ENCODE measurements at places on chromosomes 6 and 20.

GRCh38 chr6:99148111-99148510, 200.4 kb upstream of the FBXL4 start:
- DNase-seq = no peak

DNA sequence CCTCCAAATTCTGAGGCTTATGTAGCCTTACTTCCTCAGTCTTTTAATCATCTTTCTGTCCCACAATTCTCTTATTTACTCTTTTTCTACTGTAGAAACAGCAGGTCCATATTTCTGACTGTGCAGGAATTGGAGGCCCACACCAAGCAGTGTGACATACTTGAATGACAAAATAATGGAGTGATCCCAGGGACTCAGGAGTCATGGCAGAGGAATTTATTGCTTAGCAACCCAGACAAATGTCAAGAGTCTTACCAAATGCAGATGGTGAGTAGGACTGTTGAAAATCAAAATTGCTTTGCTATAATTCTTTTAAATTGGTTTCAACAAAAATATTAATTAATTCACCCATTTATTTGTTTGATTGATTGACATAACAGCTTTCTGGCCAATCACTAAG, 59.9 kb downstream of the HTR1B start:
- DNase-seq = no peak

- no peak for DNase-seq
Observed at GRCh38 chr20:52432740-52433139, 241.2 kb upstream of the ZFP64 start.

DNA sequence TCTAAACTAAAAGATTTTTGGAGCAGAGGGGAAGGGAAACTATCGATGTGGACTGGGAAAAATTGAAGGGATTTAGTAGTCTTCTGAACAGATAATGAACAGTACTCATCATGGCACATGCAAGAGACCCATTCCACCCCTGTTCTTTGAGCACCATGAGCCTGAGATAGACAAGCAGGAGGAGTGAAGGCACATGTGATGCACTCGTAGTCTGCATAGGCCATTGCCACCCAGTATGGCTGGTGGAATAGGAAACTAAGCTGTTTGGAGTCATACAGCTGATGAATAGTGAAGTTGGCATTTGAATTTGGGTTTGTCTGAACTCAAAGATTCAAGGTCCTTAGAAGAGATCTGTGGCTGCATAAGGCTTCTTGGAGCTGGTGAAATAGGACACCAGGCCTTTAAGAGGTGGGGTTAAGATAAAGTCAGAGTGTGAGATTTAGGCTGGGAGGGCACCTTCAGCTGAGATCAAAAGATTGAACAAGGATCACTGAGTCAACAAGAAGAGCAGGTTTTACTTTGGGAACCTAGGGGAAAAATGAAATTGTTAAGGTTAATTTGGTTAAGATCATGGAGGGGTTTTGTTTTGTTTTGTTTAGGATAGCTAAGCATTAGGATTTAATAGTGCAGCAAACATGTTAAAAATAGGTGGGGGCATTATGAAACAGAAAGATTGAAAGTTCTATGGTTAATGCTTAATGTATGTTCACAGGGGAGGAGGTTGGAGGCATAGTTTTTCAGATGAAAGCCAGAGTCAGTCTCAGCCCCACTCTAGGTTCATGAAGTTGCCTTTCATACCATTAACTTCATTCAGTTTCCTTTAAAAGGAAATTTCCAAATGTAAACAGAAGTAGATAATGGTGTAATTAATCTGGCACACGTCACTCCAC, 148.8 kb downstream of the ARID1B start:
- no peak for DNase-seq

DNA sequence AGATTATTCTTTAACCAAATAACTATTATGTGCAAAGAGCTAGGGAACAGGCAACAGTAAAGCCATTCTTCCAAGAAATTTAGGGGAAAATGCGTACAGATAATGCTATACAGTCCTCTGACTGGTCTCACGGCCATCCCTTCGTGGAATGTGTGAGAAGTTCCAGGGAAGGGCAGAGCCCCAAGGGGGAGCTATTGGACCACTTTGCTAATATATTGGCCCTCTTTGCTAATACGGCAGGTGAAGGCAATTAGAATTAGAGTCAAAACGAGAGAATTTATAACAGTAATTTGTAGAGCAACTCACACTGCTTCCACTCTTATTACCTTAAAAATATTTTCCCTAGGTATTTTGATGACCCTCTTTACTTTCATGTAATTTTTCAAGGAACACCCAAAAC, 140.4 kb downstream of the IMPG1 start:
- DNase-seq = no peak

DNA sequence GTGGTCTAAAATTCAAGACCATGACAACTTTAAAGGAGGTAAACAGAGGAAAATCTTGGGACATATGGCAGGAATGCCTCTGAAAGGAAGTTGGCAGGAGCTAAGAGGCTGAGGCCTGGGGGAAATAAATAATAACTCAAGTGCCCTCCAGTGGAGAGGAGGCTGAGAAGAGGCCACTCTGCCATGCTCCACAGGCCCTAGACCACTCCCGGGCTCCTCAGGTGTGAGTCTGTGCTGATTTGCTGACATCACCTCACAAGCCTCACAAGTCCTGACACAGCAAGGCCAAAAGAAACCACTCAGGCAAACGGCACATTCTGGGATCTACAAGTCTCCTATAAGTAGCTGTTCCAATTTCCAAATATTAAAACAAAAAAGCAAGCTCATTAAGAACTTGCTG, 91.0 kb upstream of the RIPOR2 start:
- no peak for DNase-seq

- DNase-seq = no peak
Observed at GRCh38 chr6:32439139-32439538, 548 bp upstream of the HLA-DRA start.

GRCh38 chr6:100469101-100469859, 4.6 kb upstream of the SIM1 start:
- no peak for DNase-seq

GRCh38 chr6:113496166-113496565, 361.0 kb upstream of the MARCKS start:
- no peak for DNase-seq

DNA sequence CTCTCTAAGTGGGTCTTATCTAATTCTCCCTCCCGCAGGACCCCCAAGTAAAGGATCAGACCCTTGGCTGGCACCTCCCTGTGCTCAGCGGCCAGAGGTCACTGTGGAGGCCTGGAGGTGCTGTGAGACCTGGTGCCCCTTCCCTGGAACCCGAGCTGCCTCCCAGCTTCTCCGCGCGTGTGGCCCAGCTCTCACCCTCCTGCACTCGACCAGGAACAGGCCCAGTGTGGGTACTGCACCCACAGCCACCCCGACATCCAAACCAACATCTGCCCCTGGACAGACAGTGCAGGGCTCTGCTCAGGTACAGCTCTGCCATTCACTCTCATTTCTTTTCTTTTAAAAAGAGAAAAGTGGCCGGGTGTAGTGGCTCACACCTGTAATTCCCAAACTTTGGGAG, 42.4 kb downstream of the TMEM242 start:
- DNase-seq = no peak

- no peak for DNase-seq
Observed at GRCh38 chr6:37047346-37047688, 41.9 kb downstream of the FGD2 start.

GRCh38 chr20:62190639-62191411, 8.0 kb downstream of the MTG2 start:
- DNase-seq = no peak

GRCh38 chr6:47157653-47158219, 115.6 kb upstream of the ADGRF1 start:
- DNase-seq = no peak

- no peak for DNase-seq
Observed at GRCh38 chr6:37115236-37115895, 54.6 kb upstream of the PIM1 start.

DNA sequence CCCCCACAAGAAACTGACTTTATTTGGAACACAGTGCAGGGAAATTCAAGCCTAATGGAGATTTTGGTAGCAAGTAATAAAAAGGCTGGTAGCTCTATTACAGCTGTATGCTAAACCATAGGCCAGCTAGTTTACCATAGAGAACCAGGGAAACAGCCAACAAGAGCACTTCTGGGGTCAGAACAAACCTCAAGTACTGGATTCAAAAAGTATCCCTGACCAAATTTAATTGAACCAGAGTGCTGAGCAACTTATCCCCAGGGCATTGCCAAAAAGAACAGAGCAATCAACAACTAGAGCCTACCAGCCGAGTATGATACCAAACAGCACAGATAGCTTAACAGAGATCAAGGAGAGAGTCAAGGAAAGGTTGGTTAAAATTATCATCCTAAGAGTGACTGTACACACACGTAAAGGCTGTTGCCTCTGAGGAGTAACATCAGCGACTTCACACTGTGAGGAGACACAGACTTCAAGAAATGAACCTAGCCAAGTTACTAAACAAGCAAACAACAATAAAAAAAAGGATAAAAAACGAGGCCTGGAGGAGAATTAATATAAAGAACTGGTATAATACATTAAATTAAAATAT, 11.5 kb upstream of the ASF1A start:
- no peak for DNase-seq

GRCh38 chr20:48209102-48209501, 423.8 kb upstream of the SULF2 start:
- no peak for DNase-seq

GRCh38 chr6:125107048-125107447, 46.5 kb upstream of the TPD52L1 start:
- DNase-seq = no peak

GRCh38 chr6:134422426-134423231, 104.7 kb upstream of the SGK1 start:
- no peak for DNase-seq
